ENCODE measurements at places on chromosomes 11 and 22. TPM values are rescaled to one million over a fixed set of nuclear protein-coding genes. Genes with fewer than 3 reads are reported as not detected.
A peak's percentile ranks its signal among the peaks of the same experiment; 100 is the strongest.

DNA sequence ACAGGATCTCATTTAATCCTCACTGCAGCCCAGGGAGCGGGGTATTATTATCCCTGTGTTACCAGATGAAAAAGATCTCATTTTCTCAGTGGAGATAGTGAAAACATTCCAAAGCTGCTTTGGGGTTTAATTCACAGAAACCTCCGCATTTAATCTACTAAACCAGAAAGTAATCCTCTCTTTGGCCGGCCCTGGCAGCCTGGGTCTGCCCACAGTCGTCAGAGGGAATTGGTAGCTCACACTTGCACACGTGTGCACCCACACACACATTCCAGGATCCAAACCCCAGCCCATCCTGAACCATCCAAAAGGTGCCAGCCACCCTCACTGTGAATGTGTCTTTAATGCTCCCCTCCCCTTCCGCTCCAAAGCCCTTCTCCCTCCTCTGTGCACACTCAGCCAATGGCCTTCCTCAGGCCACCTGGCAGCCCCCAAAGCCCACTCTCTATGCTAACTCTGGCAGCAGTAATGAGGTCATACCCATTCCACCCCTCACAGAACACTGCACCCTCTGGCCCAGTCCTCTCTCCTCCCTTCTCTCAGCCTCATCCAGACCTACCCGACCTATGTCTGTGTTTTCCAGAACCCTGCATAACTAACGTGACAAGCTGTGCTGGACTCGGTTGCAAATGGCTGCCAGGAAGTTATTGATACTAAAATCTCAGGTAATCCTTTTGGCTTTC is 466.2 kb downstream of the SOX6 start:
- no peak for DNase-seq

- peak; percentile 52 for DNase-seq
Observed at GRCh38 chr11:35139722-35140282, 831 bp downstream of the CD44 start.

- DNase-seq = peak; percentile 93
Observed at GRCh38 chr22:50305923-50306566, 1.4 kb downstream of the PLXNB2 start.

- DNase-seq = no peak
Observed at GRCh38 chr11:36213393-36213840, 75.8 kb downstream of the COMMD9 start.

GRCh38 chr22:29062286-29062821 is 723 bp upstream of the C22orf31 start:
- DNase-seq = no peak

- DNase-seq = no peak
Observed at GRCh38 chr11:60934790-60935605, 10.7 kb downstream of the TMEM132A start.

GRCh38 chr11:5928811-5929210 is 13.2 kb upstream of the OR56A3 start:
- no peak for DNase-seq

GRCh38 chr11:126305699-126306098 is 1.8 kb downstream of the DCPS start:
- no peak for DNase-seq

Gene P2RY6
- total RNA-seq = 2.5 TPM

Gene OR5P2
- total RNA-seq = not detected

Gene CARNS1
- total RNA-seq = not detected

Data from H4 (cell line).